ENCODE measurements at places on chromosomes 6 and 20. TPM values are rescaled to one million over a fixed set of nuclear protein-coding genes. Genes with fewer than 3 reads are reported as not detected.

- H3K4me1 ChIP-seq = peaks cover 16% of the 10 kb centered on the region
- H3K27ac ChIP-seq = no peak overlapping the region
- H3K36me3 ChIP-seq = no peaks in the 10 kb centered on the region
- no peak overlapping the region for H3K4me3 ChIP-seq
These were observed 211.6 kb upstream of the ZNF184 start for GRCh38 chr6:27684264-27685211.

DNA sequence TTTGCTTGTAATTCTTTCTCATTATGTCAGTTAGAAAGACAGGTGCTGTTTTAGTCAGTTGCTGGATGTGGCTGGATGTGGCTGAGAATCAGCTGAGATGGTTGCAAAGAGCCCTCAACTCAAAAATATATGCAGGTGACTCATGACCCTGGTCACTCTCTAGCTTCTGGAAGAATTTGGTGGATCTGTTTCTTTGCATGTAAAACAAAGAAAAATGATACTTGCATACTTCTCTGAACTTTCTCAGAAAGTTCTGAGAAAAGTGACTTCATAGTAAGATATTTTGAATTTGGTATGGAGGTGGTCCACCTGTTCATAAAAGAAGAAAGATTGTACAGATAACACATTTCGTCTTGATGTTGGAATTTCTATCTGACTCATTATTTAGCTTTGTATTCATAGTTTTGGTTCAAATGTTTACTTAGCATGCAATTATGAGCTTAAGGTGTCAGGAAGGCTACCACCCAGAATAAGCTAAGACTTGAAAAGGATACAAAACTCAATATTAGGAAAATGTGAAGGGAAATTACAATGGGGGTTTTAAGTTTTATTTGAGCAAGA, 163.2 kb upstream of the OLIG3 start:
- H3K36me3 ChIP-seq = no peaks in the 10 kb centered on the region
- H3K4me1 ChIP-seq = no peaks in the 10 kb centered on the region
- no peaks in the 10 kb centered on the region for H3K27me3 ChIP-seq
- H3K27ac ChIP-seq = no peak overlapping the region
- H3K4me3 ChIP-seq = no peak overlapping the region

DNA sequence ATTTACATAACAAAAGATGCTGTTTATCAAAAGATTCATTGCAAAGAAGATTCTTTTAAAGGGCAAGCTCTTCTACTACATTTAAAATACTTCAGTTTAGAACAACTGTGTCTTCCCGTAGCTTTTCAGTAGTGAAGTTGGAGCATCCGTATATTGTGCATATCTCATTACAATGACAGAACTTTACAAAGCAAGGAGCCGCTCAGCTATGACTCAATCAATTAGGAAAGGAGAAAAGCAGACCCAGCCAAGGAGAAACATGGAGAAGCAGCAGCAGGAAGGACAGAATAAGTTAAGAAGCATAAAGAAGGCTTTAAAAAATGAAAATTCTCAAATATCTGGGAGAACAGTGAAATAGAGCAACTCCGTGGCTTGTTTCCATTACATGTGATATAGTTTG, 132.6 kb upstream of the SMLR1 start:
- DNase-seq = no peak
- H3K4me3 ChIP-seq = no peak overlapping the region
- no peaks in the 10 kb centered on the region for H3K27me3 ChIP-seq
- H3K27ac ChIP-seq = no peak overlapping the region
- no peaks in the 10 kb centered on the region for H3K4me1 ChIP-seq
- H3K36me3 ChIP-seq = no peaks in the 10 kb centered on the region

GRCh38 chr20:23002276-23002675, 32.8 kb upstream of the SSTR4 start:
- H3K4me3 ChIP-seq = no peak overlapping the region
- H3K27ac ChIP-seq = no peak overlapping the region
- H3K27me3 ChIP-seq = no peaks in the 10 kb centered on the region
- H3K4me1 ChIP-seq = peaks cover 5% of the 10 kb centered on the region
- no peaks in the 10 kb centered on the region for H3K36me3 ChIP-seq

DNA sequence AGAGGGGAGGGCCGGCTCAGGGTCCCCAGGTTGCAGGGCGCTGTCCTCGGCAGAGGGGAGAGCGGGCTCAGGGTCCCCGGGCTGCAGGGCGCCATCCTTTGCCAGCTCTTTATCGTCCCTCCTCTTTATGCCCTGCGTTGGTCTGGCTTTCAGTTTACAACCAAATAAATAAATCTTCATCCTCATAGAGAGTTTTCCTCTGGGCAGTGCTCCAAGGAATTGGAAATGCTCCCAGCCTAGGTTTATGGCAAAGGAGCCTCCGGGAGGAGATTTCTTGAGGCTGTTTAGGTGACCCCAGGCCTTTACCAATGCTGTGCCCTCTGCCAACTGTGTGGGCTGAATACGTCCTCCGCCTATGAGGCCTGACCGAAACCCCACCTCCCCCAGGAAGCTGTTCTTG, 60.2 kb downstream of the CHMP4B start:
- no peaks in the 10 kb centered on the region for H3K4me1 ChIP-seq
- no peak overlapping the region for H3K4me3 ChIP-seq
- H3K27me3 ChIP-seq = no peaks in the 10 kb centered on the region
- H3K36me3 ChIP-seq = no peaks in the 10 kb centered on the region
- no peak for DNase-seq

- no peak overlapping the region for H3K4me3 ChIP-seq
- peaks cover 34% of the 10 kb centered on the region for H3K4me1 ChIP-seq
These were observed 69.0 kb downstream of the ZHX3 start for GRCh38 chr20:41248368-41249024.

DNA sequence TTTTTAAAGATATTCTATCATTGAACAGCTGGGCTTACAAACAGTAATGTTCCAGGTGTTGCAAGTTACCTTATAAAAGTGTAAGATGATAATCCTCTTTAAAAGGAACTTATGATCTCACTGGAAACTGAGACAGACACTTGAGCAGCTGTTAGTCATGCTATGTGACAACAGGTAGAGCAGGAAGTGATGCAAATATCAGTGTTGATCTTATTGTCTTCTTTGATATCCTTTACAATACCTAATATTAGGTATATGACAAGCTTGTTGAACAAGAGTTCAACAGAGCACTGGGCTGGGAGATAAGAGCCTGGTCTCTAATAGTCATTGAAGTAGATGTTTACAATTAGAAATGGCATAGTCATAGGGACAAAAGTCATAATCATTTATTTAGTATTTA, 150.0 kb downstream of the UBE3D start:
- DNase-seq = no peak
- no peak overlapping the region for H3K27ac ChIP-seq

DNA sequence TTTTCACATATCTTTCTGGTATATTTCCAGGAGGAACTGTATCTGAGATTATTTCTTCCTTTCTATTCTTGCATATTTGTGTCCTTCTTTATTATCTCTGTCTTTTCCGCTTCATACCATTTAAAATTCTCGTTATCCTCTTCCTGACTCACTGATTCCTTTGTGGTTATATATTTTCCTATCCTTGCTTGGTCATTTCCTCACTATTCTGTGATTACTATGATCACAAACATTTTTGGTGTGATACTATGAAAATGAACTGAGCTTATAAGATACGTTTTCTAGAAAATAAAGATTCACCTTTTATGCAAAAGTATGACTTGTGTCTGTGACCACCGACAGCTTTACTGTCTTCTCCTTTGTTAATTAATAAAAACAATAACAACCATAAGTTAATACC, 26.5 kb upstream of the MYCT1 start:
- no peak for DNase-seq
- H3K27me3 ChIP-seq = no peaks in the 10 kb centered on the region
- H3K36me3 ChIP-seq = no peaks in the 10 kb centered on the region
- no peaks in the 10 kb centered on the region for H3K4me1 ChIP-seq
- H3K27ac ChIP-seq = no peak overlapping the region
- no peak overlapping the region for H3K4me3 ChIP-seq

DNA sequence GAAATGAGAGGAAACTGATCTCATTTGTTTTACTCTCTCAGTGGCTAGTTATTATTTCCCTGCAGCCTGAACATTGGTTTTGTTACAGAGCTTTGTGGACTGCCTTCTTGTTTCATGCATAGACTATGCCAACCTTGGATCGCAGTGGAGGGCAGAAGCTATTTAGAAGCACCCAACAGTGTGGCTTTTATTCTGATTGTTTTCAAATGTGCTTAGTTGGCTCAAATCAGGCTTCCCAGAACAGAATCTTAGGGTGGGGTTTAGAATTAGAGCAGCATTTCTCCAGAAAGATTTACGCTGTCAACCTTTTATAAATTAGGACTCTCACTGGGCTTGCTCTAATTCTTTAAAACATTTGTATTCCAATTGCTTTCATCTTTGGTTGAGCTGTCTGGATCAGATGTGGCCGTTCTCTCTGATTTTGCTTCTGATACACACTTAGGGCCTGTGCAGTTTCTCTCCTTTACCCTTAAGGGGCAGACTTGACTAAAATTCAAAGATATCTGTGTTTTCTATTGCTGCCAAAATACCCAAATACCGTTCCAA, 210.3 kb downstream of the BCKDHB start:
- no peaks in the 10 kb centered on the region for H3K27me3 ChIP-seq
- no peak overlapping the region for H3K4me3 ChIP-seq
- H3K27ac ChIP-seq = no peak overlapping the region
- DNase-seq = no peak
- no peaks in the 10 kb centered on the region for H3K4me1 ChIP-seq

DNA sequence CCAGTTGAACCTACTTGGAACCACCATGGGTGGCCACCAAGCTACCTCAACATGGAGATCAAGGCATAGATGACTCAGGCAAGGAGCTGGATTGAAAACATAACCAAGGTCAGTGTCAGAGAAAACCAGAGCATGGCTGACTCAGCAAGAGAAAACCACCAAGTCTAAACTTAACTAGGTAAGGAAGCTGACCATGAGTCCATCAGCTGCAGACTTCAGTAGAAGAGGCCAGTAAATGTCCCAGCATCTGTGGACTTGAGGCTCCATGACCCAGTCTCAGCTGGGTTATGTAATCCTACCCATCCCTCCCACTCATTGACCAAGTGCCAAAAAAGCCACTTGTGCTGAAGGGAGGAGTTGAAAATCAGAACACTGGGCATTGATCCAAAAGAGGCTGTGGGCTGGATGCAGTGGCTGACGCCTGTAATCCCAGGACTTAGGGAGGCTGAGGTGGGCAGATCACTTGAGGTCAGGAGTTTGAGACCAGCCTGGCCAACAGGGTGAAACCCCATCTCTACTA, 93.7 kb upstream of the CBLN4 start:
- H3K27me3 ChIP-seq = no peaks in the 10 kb centered on the region
- no peaks in the 10 kb centered on the region for H3K36me3 ChIP-seq
- H3K4me1 ChIP-seq = no peaks in the 10 kb centered on the region
- H3K4me3 ChIP-seq = no peak overlapping the region
- H3K27ac ChIP-seq = no peak overlapping the region
- DNase-seq = no peak

Gene TP53TG5
- total RNA-seq = not detected

Gene UST
- total RNA-seq = 17.0 TPM

Gene FAM217B
- total RNA-seq = 15.6 TPM

Gene FAM184A
- 13.3 TPM for total RNA-seq

Gene C6orf15
- not detected for total RNA-seq

Gene GPLD1
- total RNA-seq = 2.7 TPM

Gene TPX2
- total RNA-seq = 5.1 TPM

Gene CALHM4
- not detected for total RNA-seq

Measured in left lung (tissue), 14 donors.